ENCODE measurements at places on chromosomes 5 and 9. TPM values are rescaled to one million over a fixed set of nuclear protein-coding genes. Genes with fewer than 3 reads are reported as not detected.

The PITX1 gene
- total RNA-seq = not detected

GRCh38 chr5:36734422-36734821 is 128.0 kb downstream of the SLC1A3 start:
- DNase-seq = no peak

GRCh38 chr5:118506217-118506852 is 482.0 kb downstream of the DTWD2 start:
- no peak for DNase-seq

The RANBP17 gene
- 12.9 TPM for total RNA-seq

DNA sequence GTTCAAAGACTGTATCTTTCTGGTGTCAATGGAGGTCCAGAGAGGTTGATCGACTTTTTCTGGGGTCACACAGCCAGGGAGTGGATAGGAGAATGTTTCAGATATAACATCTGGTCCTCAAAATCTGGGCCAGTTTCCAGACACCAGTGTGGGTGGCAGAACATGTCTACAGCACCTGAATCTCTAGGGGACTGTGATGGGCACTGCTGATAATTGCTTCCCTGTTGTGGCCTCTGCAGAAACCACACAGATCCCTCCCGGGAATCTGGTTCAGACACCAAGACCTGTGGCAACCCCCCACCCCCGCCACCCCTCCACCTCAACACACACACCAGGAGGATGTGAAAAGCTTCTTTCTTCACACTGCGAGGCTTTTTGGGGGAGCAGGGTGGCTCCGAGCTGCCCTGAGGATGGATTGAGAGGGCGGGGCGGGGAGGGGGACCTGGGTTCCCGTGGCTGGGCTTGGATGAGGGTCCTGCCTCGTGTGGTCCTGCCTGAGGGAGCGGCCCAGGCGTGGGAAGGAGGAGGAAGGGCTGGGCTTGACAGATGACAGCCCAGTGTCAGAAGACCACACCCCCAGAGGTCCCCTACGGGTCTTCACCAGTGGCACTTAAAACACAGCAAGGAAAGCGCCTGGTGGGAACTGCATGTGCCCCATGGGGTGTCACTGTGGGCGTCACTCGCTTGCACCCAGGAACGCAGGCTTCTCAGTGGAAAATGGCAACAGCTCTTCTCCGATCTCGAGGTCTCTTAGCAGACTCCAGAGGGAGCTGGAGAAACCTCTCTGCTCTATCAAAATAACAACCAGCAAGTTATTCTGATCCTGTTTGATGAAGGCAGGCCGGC is 55.2 kb downstream of the TRIP13 start:
- no peak for DNase-seq

DNA sequence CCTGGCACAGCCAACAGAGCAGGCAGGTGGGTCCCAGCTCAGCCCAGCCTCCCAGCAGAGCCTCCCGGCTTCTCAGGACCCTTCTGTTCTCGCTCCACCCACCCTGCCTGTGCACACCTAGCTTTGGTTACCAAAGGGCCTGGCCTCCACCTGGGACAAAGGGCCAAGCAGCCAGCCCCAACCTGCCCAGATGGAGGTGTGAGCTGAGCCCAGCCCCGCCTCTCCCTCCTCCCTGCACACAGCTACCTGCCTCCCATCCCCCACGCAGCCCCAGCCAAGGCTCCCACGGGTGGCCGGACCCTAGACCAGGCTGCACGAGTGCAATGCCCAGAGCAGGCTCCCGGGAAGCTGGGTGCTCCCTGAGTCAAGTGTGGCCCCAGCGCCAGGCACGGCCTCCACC is 5.6 kb downstream of the TPRN start:
- DNase-seq = no peak

The TMEM161B gene
- total RNA-seq = 9.0 TPM

- no peak for DNase-seq
Observed at GRCh38 chr9:103681435-103681834, 412.7 kb upstream of the SMC2 start.

- DNase-seq = no peak
Observed at GRCh38 chr9:70814597-70814996, 306.8 kb downstream of the TRPM3 start.

The CARTPT gene
- not detected for total RNA-seq

GRCh38 chr9:126862104-126862761 is 1.8 kb downstream of the ZBTB34 start:
- no peak for DNase-seq

- no peak for DNase-seq
Observed at GRCh38 chr9:98129451-98129881, 10.4 kb upstream of the TRIM14 start.

DNA sequence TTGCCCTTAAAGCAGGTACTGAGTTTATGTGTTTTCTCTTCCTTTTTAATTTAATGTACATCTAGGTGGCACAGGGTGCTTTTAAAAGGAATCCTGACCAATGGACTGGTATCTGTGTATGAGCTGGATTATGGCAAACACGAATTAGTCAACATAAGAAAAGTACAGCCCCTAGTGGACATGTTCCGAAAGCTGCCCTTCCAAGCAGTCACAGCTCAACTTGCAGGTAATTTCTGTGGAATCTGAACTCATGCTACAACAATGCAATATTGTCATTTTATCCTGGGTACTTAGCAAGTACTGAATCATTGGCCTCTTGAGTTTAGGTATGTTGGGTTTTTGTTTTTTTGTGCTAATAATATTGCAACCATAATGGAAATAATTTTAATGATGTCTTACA is 14.4 kb upstream of the TMOD1 start:
- DNase-seq = no peak

- no peak for DNase-seq
Observed at GRCh38 chr5:59449905-59450644, 443.5 kb downstream of the PDE4D start.

The CD74 gene
- total RNA-seq = 24.3 TPM
